Bone marrow (tissue), 2 donors: ENCODE measurements at places on chromosomes 5 and 9.

DNA sequence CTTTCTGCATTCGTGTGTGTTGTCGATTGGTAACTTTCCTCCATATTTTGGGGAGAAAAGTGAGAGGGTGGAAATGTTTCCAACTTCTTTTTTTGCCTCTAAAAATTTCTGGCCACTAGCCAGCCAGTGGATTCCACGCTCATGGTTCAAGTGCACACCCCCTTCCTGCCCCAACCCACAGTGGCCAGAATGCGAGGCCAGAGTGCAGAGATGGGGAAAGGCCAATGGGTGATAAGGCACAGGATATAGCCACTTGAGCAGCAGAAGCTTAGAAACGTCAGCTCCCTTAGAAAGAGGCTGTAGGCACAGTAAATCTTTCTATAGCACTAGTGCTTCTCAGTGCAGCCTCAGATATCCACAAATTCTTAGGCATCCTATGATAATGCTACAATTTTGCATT lies 75.8 kb upstream of the ADRB2 start:
- no peak for DNase-seq

- DNase-seq: no peak
Observed at GRCh38 chr5:38888041-38888440, 42.2 kb downstream of the OSMR start.

GRCh38 chr9:16320338-16320902 lies 550.0 kb downstream of the BNC2 start:
- no peak for DNase-seq

DNA sequence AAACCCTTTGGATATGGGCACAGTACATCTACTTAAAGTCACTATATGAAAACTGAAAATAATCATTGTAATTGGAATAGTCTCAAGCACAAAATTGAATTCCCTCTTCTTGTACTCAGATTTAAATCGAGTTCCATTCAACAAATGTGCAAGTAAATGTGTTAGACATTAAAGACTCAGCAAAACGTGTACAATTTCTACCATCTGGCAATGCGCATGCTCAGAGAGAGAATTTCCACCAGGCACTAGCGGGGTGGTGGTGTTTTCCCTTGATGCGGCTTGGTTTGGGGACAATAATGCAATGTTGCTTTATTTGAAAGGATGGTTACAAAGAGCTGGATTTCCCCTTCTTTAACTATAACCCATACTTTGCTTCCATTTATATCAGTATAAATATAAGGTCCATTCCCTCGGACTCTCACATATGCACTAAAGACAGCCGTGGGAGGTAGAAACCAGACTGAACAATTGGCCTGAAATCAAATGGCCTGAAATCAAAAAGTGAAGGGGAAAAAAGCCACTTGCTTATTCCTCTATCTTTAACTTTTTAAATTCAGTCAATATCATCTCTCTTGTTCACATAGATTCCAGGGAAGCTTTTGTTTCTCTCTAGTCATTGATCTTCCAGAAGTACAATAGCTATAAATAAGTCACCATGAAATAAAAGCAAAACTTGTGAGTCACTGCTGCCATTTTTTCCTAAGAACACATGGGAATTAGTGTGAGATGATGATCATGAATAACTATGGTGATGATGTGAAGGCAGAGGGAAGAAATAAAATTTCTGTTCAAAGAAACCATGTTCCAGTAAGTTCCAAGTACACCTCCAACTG lies 59.2 kb downstream of the ADAMTS12 start:
- no peak for DNase-seq

- no peak for DNase-seq
Observed at GRCh38 chr9:107242073-107243030, 40.7 kb upstream of the RAD23B start.

DNA sequence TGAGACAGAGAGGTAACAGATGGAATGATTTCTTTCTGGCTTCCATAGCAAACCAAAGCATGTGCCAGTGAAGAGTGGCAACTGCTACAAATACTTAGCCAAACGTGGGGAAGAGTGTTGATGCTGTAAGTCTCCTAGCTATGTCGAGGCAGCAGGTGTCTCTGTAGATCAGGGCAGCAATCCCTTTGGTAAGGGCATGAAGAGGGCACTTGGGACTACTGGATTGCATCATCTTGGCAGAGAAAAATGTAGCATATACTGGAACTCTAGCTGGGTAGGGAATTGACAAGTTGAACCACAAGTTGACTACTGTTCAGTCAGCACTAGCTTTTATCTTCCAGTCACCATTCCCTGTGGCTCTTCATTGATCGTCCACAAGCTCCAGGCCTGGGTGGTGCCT lies 75.8 kb downstream of the GHR start:
- no peak for DNase-seq

DNA sequence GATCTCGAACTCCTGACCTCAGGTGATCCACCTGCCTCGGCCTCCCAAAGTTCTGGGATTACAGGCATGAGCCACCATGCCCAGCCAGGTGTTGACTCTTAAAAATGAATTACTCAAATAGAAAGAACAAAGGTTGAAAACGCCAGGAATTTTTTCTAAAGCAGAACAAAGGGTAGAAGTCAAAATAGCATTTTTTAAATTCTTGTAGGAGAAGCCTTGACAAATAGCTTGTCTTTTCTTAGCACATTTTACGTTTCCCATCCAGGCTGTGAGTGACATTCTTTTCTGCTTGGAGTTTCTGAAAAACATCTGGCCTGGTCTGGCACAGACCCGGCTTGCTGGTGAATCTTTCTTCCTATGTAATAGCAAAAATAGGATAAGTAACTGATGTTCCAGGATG lies 169.4 kb upstream of the ZNF462 start:
- no peak for DNase-seq

GRCh38 chr5:33328818-33329217 lies 111.9 kb upstream of the TARS1 start:
- no peak for DNase-seq

- DNase-seq: no peak
Observed at GRCh38 chr9:88987661-88988060, 3.6 kb upstream of the S1PR3 start.

DNA sequence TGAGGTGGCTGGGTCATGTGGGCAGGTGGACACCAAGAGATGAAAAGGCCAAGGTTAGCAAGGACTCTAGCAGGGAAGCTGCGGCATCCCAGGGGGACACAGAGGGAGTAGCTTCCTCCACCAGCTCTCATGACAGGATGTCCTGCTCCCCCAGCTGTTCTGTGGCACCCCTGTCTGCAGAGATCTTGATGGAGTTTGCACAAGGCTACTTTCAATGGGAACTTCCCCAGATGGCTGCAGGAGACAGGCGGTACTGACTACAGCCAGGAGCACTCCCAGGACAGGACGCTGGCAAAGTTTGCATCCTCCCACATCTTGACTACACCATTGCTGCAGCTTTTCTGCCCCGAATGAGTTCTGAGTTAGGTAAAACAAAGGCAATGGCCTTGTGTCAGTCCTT lies 312.8 kb downstream of the TLE4 start:
- no peak for DNase-seq

GRCh38 chr9:118091711-118092500 lies 387.7 kb downstream of the TLR4 start:
- DNase-seq: no peak

DNA sequence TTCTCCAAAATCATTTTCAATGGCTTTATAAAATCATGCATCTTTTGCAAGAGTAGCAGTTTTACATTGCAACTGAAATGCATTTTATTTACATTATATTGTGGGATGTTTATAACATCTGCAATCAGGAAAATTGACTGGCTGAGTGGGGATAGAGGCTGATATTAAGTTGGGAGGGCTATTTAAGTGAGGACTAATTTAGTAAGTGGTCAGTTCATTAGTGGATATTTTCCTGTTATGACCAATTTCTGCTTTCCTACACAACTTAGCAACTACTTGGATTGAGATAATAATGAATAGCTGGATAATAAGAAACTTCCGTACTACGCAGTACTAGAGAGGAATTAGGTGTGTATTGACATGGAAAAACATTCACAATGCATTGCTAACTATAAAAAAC lies 92.9 kb upstream of the SSBP2 start:
- no peak for DNase-seq

DNA sequence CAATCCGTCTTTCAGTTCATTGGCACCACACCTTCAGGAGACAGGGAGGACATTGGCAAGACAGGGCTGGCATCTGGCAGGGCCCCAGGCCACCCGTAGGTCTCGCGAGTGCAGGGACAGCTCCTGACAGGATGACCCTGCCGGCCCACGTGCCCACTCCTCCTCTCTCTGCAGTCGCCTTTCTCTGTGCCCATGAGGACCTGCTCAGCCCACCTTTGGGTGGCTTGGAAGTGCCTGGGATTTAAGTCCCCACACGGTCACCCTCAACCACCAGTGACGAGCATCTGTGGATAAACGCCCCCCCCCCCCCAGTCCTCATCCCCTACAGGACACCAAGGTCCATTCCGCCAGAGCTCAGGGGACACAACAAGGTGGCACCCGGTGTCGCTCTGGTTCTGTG lies 4.1 kb downstream of the MRPL36 start:
- DNase-seq: no peak

DNA sequence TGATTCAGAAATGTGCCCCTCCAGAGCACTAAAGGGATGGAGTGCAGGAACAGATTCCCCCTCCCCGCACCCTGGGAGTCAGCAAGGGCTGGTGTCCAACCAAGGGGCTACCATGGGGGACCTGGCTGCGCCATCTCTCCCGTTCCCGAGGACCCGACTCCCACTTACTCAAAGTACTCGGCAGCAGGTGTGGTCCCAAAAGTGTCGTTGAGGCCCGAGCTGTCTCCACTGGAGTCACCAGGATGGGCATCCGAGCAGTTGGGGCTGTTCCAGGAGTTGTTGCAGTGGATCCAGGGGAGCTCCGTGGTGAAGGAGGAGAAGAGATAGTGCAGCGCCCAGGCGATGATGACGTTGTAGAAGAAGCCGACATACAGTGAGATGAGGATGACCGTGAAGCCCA lies 12.9 kb downstream of the SLC6A3 start:
- no peak for DNase-seq

DNA sequence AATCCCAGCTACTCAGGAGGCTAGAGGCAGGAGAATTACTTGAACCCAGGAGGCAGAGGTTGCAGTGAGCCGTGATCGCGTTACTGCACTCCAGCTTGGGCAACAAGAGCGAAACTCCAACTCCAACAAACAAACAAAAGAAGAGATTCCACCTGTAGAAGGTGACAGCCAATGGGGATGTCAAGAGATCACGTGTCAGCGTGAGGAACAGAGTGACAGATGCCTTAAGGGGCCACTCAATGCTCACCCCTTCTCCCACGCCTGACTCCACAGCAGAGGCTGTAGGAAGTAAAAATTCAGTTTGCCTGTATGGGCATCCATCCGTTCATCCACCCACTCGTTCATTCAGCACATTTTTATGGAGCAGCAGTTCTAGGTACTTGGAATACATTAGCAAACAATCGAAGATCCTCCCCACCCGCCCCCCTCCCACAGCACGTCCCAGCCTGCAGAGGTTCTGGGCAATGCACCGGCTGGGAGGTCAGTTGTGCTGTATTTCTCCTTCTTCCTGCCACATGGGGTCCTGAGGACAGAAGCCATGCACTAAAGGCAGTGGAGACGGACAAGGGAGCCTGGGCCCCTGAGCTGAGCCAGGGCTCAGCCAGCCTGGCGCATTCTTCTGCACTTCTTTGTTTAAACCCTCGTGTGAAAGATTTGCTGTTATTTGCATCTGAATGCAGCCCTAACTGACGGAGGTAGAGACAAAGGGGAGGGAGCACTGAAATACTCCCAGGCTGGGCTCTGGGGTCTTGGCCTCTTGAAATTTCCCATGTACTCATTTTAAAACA lies 11.3 kb upstream of the RNF130 start:
- no peak for DNase-seq

GRCh38 chr9:120014796-120015195 lies 565.2 kb downstream of the CDK5RAP2 start:
- DNase-seq: no peak

- DNase-seq: no peak
Observed at GRCh38 chr5:153432583-153432982, 57.9 kb upstream of the GRIA1 start.

DNA sequence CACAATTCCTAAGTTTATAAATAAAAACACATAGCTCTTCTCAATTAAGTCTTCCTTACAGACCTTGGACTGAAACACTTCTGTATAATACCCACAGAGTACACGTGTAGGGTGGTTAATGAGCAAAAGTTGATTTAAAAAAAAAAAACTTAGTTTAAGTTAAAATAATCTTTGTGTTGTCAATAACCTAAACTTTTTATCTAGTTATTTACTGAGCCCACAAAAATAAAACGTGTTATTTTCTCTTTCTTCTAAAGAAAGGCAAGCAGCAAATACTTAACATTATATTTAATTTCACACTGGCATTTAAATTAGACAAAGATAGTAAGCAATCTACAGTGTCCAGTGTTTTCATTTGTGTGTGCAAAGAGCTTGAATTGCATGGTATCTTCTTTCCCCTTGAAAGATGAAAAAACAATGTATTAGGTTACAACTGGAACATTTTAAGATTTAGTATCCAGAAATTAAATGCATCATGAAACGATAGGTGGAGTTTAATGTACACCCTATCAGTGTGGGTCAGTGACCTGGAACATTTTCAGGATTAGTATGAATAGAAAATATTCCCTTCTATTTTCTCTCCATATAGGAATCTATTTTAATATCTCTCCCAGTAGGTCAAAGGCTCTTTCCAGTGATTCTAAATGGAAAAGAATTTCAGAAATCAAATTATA lies 1014.8 kb downstream of the NR2F1-AS1 start:
- DNase-seq: no peak

DNA sequence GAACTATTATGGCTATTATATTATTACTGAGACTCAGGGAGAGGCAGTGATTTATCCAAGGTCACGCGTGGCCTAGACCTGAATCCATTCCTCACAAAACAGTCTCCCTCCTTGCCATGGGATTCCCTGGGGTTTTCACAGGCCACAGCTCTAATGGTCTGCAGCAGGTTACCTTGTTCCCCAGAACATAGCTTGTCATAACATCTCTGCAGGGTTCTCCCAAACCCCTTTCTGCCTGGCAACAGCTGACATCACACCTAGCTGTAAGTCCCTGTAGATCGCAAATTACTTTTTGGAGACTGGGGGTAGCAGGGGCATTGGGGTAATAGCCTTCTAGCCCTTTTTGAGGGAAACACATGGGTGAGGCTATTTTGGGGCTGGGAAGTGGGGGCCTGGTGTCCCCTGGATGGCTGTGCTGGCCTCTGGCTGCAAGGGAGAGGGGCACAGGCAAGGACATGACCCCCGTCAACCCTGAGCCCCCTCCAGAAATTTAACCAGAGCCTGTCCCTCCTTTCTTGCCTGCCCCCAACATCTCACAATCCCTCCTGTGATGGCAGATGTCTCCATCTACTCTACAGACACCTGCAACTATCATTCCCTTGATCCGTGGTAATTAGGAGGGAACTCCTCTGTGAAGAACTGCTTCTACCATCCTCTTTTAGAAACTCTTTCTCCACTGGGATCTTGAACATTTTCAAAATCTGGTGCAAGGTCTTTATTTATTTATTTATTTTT lies 1.3 kb downstream of the CD74 start:
- DNase-seq: peak; percentile 62
